Uterus (tissue), 4 donors: ENCODE measurements at places on chromosomes 3 and 15.

DNA sequence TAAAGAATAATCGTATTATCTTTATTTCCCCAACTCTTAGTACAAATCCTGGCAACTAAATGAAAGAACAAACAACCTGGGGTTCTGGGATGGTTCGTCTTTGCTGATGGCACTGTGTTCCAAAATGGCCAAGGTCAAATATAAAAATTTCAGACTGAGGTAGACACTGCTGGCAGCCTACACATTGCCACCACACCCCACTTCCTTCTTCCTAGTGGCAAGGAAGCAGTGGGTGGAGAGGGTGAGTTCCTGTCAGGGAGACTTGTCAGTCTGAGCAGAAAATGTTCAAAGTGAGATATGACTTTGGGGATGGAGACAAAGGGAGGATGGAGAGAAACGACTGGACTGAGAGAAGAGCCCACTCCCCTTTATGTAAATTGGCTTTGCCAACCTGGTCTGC, 69.6 kb downstream of the LMCD1 start:
- DNase-seq = no peak

- no peak for DNase-seq
These were observed 5.8 kb upstream of the CCR3 start for GRCh38 chr3:46236294-46237054.

DNA sequence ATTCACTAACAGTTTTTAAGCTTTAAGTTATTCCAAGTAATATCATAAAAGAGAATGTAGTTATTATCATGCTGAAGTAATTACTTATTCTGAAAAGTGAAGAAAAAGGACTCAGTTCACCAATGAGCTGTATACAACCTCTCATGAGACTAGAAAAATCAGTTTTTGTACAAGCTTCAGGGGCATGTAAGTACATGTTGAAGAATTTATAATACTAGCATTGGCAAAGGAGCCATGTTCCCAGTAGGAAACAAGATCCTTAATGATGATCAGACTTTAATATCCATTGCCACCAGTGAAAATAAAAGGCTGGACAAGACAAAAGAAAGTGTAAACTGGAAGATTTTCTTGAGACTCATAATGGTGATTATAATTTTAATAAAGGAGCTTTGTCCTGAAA, 532.8 kb downstream of the PLOD2 start:
- DNase-seq = no peak

DNA sequence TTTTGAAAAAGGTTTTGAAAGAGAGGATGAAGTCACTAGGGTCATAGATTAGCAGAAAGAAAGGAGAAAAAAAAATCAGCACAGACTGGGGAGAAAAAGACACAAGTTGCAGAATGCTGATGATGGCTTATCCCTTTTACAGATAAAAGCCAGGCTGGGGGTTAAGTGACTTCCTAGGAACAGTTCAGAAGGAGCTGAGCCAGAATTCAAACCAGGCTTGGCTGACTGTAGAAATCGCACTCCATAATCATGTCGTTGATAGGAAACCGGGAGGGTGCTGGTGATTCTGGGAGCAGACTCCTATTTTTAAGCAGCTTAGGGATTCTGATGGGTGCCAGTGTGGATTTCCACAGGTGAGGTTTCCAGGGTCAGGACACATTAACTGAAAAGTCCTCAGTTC, 159.5 kb upstream of the BHLHE40 start:
- DNase-seq = no peak

DNA sequence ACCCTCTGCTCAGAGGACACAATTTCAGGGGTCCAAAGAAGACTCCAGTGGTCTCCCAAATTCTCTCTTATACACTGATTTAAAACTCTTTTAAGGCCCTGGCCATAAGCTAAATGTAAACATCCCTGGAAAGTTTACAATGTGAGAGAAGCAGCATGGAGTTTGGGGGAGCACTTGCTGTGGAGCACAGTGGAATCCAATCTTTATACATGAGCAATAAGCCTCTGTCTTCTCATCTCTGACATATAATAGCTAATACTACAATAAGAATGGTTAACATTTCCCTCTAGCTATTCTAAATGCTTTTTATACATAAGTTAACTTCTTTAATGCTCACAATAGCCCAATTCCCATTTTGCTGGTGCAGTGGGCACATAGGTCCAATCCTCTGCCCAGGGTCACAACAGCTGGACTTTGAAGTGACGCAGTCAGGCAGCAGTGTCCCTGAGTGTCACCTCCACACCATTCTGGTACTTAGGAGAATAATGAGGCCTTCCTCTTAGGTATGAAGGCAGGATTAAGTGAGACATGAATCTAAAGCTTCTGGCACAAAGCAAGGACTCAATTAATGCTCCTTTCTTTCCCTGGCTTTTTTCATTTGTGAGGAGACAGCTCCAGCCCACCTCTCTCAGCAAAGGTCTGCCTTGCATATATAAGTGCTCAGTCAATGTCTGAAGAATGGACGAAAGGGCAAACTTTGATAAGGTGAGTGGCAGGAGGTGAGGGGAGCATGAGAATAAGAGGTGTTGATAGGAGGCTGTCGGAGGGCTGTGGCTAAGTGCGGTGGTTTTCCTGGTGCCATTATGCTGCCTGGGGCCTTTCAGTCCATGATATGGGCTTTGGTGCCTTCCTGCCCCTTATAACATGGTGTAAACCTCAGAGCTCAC, 26.3 kb downstream of the CCNL1 start:
- DNase-seq = no peak

DNA sequence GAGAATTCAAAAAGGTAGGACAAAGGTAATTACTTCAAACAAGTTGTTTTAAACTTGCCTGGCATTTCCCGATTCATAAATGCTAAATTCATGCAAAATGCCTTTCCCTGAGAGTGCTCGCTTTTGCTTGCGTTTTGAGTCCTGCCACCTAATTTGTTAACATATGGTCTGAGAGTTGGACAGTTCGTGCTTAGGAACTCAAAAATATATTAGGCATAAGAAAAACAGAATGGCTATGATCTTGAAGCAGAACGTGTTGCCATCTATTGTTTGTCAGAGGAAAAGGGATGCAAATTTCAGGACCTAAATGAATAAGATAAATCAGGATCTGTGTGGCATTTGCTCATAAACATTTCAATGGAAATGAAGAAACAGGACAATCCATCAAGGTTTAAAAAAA, 195.8 kb downstream of the ZMAT3 start:
- DNase-seq = no peak

DNA sequence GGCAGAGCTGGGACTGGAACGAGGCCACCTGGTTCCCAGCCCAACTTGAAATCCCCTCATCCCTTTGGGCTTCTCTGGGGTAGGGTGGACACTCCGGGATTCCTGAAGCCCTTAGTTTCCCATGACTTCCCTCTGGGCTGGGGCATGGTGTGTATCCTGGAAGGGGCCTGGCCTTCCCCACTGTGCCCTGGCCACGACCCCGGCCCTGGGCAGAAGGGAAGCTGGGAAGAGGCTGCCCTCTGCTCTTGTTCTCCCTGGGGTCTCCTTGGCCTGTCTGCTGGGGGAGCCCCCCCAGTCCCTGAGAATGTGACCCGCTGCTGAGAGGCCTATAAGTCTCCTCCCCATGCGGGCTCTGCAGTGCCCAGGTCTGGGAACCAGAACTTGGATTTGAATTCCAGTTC, 104.9 kb downstream of the LINGO1 start:
- no peak for DNase-seq

- no peak for DNase-seq
These were observed 30.7 kb upstream of the MYLK start for GRCh38 chr3:123914829-123915228.

GRCh38 chr15:67922106-67922675, 82.3 kb upstream of the RNU6-1 start:
- no peak for DNase-seq

- DNase-seq = no peak
These were observed 15.1 kb upstream of the POMGNT2 start for GRCh38 chr3:43120937-43121336.

DNA sequence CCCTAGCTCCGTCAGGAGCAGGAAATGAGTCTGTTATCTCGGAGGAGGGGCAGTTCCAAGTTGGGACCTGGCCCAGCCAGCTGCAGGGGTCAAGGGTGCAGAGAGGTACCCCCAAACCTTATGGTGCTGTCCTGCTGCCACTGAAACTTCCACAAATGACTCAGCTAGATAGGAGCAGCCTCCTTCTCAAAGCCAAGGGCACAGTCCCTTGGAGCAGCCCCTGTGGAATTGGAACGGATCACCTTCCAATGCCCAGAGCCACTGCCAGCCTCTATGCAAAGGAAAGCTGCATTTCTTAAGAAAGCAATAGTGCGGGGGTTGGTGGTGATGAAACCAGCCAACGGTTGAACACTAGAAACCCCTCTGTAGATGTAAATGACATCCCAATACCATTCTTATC, 19.6 kb upstream of the LRRK1 start:
- no peak for DNase-seq

DNA sequence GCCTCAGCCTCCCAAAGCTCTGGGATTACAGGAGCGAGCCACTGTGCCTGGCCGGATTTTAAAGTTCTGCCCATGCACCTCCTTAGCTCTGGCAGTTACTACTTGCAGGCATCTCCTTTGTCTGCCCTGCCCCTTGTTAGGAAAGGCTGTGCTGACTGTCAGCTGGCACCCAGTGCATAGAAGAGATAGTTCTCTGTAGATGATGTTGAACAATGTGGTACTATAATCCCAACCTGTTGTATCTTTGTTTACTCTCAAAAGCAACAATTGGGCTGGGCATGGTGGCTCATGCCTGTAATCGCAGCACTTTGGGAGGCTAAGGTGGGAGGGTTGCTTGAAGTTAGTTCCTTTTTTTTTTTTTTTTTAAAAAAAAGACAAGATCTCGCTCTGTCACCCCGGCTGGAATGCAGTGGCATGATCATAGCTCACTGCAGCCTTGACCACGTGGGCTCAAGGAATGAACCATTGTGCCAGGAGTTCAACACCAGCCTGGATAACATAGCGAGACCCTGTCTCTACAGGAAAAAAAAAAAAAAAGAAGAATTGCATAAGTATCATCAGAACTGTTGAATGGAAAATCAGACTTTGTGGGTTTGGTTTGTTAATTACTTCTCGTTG, 30.6 kb downstream of the FLNB start:
- DNase-seq = no peak

DNA sequence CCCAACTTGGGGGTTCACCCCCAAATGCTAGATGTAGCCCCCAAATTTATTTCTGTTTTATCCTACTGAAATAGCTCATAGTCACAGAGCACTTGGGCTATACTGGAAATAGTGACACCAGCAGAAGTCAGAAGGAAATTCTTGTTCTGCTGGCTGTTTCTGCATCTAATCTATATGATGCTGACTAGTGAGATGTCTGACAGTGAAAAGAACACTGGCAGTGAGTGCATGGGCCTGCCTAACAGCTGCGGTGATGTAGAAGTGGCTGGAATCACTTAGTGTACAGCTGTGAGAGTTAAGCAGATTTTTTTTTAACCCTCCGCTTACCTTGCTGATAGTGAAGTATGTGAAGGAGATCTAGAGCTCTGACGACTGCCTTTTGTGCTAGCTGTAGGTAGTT, 14.0 kb downstream of the TTC14 start:
- DNase-seq = no peak

GRCh38 chr15:99763827-99764226, 30.6 kb upstream of the LYSMD4 start:
- no peak for DNase-seq

- no peak for DNase-seq
These were observed 17.6 kb upstream of the SIN3A start for GRCh38 chr15:75468913-75469598.

DNA sequence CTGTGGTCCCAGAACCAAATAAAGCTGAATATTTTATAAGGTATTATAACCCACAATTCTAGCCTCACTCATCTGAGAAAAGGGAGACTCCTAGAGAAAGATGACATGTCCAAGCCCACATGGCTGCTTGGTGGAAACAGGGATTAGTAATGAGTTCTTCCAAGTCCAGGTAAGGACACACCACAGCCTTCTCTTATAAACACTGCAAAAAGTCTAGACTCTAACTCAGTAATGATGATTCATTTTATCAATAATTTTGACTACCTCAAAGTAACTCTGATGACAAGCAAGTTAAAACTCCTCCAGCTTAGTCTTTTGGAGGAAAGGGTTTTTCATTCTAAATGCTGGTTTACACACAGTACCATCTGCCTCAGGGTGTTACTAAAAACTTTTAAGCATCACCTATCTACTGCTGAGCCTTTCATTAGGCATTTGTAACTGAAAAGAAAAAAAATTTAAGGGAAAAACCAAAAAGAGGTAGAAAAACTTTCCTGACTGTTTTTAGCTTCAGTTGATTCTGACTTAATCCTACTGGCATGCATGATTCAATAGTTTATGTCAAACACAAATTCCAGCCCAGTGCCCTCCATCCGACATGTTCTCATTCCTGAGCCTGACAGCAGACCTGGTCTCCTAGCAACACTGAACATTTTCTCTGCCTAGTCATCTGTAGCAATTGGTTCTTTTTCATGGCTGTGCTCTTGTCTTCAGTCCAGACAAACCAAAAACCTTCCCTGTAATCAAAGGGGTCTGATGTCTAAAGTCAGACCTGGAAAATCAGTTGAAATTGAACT, 43.9 kb downstream of the P3H2 start:
- DNase-seq = peak; percentile 62

DNA sequence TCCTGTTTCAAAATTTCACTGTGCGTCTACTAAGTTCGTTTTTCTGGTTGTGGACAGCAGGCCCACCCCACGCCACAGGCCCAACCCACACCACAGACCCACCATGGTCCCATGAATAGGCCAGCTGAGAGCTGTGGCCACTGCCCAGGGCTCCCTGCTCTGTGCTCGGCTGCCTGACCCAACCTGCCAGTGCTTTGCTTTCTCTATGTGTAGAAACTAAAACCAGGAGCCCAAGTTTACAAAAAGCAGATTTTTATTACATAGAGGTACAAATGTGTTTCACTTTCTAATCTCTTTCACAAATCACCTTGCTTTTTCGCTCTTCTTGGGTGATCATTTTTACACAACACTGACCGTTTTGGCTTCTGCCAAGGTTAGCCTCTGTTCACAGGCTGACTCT, 69.1 kb downstream of the HERC2 start:
- DNase-seq = no peak

DNA sequence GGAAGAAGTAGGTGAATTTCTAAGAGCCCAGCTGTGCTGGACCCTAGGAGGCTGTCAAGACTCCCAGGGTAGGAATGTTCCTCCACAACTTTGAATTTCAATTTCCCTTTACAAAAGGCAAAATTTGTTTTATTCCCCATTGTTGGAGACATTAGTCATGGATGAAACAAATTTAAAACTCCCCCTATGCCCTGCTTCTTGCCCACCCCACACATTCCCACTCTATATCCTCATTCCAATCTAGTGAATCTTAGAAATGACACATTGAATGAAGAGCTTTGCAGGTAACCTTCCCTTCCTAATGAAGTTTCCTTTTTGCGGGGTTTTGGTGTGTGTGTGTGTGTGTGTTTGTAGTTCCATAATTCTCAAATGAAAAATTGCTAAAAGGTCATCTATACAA, 72.6 kb downstream of the CCNL1 start:
- DNase-seq = no peak

DNA sequence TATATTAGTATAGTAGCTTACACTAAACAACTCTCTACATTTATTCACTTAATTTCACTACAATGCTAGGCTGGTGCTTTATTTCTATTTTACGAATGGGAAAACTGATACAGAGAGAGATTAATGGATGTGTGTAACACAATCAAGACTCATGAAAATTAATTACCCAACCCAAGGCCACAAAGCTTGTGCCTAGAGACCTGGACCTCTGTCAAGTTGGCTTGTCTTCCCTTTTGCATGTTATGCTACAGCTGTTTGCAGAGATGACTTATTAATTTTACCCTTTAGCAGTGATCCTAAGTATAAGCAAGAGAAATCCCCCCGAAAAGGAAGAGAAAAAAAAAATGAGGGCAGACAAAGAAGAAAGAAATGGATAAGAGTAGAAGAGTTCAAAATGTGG, 162.5 kb downstream of the C3orf38 start:
- no peak for DNase-seq
